MV-4-11 (cell line): ENCODE measurements at places on chromosomes 3 and 15.

DNA sequence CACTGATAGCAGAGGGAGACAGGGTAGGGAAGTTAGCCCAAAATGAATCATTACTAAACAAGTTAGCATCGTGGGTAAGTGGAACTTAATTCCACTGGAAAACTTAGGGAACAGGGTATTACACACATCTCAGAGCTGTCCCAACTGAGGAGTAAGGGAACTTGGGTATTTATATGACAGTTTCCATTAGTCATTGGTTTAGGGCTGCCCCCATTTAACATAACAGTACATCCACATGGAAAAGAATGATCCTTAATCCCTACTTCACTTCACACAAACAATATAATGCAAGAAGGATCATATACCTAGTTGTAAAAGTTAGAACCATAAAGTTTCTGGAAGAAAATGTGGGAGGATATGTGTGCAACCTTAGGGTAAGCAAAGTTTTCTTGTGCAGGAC lies 4.3 kb upstream of the REC114 start:
- no peak for DNase-seq

DNA sequence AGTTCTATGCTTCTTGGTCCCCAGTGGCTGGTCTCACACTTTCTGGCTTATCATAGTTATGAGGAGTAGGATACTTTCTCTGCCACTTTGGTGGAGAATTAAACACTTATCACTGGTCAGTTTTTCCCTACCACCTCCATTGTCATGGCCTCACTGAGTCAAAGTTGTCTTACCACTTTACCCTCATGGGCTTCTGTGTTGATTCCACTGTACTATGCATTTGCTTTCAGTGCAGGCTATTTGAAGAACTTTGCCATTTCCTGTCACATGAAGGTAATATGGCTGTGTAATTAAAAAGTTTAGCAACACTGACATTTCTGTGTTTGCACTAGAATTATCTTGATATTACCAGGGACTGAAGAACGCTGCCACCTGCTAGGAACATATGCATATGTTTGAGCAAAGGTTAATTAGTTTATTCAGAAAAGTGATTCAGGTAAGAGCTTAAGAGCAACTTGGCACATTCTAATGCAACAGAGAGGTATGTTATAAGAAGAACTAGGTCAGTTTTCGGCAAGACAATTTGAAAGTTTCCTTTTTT lies 377.3 kb downstream of the PDCD6IP start:
- DNase-seq: no peak

DNA sequence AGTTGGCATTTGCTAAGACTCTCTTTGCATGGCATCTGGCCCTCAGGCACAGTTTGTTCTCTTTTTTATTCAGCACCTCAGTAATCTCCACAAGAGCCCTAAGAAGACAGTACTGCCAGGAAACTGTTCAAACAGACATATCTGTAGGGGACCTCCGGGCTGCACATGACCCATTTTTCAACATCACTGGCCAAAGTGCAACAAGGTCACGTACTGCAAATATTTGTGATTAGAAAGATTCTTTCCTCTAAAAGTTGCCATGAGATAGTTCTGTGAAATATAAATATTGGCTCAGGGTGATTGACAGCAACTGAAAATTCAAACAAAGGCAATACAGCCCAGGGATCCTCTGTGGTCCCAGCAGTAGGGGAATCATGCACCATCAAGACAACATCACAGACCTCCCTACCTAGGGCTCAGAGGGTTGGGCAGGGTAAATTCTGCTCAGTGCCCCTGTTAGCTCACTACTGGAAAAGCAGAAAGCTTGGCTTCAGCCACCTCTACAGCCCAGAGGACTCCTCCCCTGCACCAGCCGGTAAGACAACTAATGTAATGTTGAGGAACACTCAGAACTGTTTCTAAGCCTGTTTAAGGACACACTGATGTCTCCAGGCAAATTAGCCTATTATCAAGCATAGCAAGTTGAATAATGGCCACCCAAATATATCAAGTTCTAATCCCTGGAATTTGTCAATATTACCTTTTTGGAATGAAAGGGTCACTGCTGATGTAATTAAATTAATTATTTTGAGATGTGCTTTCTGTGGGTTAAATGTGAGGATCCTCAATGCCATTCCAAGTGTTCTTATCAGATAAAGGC lies 117.4 kb upstream of the LPP start:
- peak; percentile 21 for DNase-seq

- DNase-seq: no peak
Observed at GRCh38 chr3:108453565-108453964, 56.8 kb downstream of the MYH15 start.

DNA sequence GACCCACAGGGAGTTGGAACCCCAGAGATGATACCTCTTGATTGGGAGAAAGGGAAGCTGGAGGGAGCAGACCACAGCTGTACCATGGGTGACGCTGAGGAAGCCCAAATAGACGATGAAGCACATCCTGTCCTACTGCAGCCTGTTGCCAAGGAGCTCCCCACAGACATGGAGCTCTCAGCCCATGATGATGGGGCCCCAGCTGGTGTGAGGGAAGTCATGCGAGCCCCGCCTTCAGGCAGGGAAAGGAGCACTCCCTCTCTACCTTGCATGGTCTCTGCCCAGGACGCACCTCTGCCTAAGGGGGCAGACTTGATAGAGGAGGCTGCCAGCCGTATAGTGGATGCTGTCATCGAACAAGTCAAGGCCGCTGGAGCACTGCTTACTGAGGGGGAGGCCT lies 201.1 kb downstream of the AKAP13 start:
- no peak for DNase-seq

DNA sequence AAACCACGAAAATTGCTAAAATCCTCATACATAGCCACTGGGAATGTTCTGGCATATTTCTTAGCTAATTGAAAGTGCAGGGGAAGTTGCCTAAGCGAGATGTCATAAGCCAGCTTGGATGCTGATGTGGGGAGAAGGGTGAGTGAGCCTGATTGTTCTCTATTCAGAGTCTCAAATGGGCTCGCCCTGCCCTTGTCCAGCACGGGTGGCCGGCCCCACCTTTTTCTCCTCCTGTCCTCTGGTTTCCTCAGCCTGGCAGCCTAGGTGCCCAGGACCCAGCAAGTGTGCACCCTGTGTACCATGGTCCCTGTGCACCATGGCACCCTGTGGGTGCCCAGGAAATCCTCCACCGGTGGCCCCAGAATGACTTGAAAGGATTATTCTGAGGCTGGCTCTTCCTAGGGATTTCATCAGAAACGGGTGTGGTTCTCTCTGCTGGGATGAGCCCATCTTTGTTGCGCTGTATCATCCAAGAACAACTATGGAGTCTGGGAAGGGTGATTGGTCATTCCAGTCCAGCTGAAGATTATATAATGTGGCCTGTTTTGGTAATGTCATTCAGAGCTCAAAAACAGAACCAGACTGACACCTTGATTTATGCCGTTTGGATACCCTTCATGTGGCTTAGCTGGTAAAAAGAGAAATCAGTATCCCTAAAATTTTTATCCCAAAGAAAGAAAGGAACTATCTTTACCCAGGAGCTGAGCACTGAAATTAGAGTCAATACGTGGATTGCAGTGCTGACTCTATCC lies 150.8 kb upstream of the BHLHE40 start:
- peak; percentile 22 for DNase-seq
